ENCODE measurements at places on chromosomes 2 and 18.

DNA sequence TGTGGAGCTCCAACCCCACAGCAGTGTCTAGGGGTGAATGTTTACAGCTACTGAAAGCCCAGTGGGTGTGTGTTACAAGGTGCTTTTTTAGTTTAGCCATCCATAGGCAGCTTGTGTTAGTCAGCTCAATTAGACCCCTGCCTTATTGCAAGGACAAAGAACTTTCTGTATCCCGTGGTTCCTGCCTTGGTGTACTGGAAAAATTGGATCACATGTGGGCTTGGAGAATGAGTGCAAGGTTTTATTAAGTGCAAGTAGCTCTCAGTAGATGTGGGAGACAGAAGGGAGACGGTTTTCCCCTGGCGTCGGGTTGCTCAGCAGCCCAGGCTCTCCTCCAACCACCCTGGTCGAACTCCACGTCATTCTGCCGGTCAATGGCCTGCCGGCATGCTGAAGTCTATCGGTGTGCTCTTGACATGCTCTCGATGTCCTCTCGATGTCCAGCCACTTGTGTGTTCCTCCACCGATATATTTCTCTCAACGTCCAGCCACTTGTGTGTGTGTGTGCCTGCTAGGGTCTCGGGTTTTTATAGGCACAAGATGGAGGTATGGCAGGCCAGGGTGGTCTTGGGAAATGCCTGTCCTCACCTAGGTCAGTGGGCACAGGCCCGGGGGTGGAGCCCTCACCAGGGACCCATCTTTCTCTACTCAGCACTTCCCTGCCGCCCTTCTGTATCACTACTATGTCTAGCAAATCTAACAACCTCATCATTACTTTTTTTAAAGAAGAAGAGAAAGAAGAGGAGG, 13.8 kb downstream of the FANCL start:
- no peak for DNase-seq

DNA sequence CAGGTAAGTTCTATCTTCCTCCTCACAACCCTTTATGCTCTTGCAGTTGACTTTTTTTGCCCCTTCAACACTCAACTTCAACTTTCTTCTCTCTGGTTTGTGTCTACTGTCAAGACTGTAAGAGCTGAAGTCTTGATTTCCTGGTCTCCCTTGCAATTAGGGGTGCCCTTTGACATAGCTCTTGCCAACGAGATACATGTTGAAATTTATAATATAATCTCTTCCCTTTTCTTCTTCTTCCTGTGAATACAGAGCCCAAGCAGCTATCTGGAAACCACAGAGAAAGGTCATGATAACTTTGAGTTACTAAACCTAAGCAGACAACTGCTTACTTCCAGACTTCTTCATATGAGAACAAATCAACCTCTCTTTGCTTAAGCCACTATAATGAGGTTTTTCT, 163.5 kb downstream of the MC4R start:
- DNase-seq, result no peak

DNA sequence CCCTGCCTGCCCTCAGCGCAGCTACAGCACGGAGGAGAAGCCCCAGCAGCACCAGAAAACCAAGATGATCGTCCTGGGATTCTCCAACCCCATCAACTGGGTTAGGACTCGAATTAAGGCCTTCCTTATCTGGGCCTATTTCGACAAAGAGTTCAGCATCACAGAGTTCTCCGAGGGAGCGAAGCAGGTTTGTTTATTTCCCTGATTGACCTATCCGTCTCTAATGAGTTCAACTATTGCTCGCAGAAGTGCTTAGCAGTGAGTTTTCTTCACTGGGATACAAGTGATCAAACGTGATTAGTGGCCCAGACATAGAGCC, 639 bp downstream of the MAIP1 start:
- no peak for DNase-seq

GRCh38 chr2:10408649-10409579, 39.2 kb downstream of the ODC1 start:
- DNase-seq, result peak; percentile 76

DNA sequence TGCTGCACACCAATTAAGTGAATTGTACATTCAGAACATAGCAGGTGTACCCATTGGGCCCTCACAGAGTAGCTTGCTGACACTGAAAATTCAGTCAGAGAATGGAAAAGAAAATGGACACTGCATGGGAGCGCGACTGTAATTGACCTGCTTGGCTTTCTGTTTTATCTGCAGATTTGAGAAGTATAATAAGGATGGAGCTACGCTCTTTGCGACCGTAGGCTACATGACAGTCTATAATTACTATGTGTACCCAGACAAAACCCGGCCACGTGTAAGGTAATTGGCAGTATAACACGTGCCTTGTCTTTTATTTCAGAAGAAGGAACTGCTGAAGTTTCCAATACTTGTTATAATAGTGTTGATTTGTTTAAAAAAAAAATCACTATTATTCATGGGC, 33.5 kb upstream of the METAP1D start:
- DNase-seq, result no peak

DNA sequence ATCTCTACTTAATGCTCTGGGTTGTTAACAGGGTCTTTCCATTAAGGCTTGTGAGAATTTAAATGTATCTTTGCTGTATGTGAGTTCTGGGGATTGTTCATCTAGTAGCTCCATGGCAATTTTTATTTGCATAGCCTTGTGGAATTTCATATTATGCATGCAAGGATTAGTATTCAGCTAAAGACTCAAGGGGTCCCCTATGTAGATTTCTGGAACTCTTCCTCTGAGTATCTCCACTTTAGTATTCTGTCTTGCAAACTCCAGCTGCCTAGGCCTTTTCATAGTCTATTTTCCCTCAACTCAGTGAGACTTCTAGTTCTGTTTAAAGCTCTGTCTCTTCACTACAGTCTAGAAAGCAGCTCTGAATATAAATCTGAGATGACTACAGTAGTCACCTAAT, 304.6 kb upstream of the REV1 start:
- DNase-seq, result no peak

DNA sequence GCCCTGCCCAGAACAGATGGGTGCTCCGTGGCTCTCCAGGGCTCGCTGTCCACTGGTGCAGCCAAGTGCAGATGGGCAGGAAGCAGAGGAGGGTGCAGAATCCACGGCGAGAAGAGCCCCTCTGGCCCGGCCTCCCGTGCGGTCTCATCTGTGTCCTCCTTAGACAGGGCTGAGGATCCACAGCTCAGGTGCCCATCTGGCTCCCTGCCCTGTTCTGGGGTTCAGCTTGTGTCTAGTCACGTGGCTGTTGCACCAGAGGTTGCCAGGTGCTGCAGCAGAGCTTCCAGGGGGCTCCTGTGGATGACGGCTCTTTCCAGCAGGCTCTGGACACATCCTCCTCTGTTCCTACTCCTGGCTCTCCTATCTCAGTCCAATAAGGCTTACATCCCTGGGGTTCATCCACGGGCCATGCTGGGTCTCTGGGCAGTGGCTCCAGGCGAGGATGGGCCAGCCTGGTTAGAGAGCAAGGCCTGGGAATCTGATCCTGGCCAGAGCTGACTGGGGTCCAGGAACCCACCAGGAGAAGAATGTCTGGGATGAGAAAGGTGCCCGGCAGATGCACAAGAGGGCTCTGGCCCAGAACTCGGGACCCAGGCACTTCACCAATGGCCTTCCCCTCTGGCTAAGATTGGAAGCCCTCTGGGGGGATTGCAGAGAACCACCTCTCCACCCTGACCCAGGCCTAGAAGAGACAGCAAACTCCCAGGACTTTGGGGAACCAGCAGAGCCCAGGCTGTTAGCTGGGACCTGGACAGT, 116.3 kb upstream of the ID2 start:
- no peak for DNase-seq

DNA sequence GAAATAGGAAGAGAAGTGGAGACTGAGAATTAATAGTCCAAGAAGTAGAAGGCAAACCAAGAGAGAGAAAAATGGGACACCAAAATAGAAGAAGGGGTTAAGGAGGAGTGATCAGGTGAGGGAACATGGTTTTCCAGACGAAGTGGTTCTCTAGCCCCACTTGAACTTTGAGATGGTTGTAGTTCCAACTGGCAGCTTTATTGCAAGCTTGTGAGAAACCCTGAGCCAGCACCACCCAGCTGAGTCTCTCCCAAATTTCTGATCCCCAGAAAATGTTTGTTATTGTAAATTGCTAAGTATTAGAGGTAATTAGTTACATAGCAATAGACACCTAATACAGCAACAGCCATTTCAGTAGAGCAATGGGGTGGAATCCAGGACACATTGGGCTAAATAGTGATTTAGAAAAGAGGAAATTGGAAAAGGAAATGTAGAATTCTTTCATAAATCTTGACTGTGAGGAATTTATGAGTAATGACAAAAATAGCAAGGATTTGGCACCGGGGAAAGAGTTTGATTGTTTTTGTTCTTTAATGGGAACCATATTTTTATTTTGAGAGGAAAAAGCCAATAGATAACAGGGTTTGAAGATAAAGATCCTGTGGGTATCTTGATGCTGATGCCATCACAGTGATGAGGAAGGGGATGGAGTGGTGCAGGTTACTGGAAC, 62.1 kb upstream of the XDH start:
- DNase-seq, result no peak

DNA sequence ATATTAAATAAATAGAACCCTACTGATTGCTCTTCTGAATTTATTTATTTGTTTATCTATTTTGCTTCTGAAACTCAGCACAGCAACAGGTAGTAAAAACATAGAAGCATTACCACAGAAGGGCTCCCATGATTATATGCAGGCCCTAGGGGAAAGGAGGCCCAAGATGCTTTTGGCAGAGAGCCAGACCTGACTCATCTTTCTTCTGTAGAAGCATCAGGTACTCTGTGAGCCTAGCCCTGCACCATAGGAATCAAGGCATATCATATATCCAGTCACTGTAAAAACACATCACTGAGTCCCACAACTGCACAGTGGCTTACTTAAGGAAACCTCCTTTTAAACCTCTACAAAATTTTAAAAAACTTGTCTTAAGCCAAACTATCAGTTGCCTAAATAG, 1.8 kb downstream of the SCN9A start:
- DNase-seq, result no peak

DNA sequence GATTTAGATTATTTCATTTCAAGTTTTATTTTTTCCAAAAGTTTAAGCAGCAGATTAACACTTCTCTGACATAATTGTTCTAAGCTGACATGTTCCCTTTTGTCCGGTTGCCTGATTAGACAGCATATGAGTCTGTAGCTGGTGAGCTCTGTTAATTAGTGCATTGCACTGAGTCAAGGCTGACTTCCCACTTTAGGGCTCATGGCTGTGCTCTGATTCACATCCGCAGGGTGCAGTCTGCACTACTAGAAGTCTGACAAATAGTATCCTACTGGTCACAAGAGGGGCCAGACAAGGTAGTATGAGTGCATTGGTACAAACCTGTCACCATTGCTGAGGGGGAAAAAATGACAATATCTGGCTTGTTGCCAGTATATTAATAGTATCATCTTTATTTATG, 443.9 kb upstream of the ZNF804A start:
- DNase-seq, result no peak

DNA sequence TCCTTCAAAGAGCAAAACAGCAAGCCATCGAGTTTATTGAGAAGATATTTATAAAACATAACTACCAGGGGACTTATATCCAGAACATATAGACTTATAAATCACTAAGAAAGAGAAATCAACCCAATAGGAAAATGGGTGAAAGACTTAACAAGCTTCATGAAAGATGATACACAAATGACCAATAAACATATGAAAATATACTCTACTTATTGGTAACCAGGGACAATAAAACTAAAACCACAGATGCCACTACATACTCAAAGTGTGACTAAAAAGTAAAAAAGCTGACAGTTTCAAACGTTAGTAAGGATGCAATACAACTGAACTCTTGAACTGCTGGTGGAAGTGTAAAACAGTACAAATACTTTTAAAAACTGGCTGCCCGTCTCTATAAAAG, 154.3 kb downstream of the TMEM163 start:
- DNase-seq, result no peak
